ENCODE measurements at places on chromosomes 1 and 21.

- peak; percentile 79 for DNase-seq
These were observed 25.7 kb downstream of the CAMK1G start for GRCh38 chr1:209609041-209609790.

DNA sequence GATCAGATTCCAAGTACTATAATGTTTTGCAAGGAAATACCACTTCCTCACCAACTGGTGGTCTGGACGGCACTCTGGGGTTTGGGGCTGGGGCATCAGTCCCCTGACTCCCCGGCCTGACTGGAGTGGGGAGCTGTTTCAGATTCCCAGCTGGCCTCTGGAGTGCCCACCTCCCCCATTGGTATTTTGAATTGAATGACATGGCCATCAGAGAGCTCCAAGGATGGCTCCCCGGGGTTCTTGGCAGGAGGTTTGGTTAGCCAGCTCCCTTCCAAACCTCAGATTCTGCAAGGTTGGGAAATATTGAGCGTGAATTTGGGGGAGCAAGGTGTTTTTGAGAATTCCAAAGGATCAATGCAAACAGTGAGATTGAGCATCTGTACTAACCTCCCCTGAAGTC is 2.2 kb upstream of the INAVA start:
- DNase-seq: peak; percentile 30

DNA sequence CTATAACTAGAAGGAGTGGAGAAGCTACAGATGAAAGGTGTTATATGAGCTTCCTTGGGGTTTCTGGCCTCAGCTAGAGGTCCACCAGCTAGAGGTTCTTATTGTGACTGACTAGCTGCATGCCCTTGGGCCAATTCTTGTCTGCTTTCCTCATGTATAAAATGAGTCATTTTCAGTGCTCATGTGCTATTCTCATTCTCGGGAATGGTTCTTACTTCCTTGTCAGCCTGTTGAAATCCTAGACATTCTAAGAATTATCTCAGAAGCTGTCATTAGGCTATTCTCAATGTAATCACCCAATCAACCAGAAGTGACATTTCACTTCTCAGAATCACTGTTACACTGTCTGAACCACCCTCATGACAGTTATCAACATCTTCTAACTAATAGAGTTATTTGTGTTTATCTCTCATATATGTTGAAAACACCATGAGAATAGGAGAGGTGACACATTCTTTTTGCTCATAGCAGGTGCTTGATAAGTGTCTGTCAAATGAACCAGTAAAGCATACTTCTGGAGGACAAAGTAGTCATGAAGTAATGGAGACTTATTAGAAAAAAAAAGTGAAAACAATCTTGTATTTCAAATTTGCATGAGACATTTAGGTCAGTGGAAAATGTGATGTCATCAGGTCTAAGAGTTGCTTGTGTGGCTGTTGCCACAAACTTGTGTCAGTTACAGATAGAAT is 122.8 kb upstream of the IVNS1ABP start:
- DNase-seq: no peak

DNA sequence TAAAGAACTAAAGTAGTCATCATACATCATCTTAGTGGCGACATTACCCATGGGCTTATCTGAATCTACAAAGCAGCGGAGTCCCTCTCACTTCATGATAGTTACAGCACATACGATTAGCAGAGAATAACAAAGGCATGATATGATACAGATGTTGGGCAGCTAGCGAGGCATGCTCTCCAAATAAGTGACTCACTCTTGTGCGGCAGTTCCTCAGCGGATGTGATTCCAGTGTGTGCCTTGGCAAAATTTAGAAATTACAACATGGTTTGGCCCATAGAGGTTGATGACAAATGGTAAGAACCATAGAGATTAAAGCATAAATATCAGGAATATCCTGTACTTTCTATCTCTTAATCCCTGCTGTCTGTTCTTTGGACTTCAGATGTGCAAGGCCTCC is 48.1 kb upstream of the PAXBP1 start:
- no peak for DNase-seq

- no peak for DNase-seq
These were observed 60.6 kb downstream of the UBIAD1 start for GRCh38 chr1:11333631-11334030.

- no peak for DNase-seq
These were observed 23.7 kb downstream of the RNF187 start for GRCh38 chr1:228510803-228511413.

DNA sequence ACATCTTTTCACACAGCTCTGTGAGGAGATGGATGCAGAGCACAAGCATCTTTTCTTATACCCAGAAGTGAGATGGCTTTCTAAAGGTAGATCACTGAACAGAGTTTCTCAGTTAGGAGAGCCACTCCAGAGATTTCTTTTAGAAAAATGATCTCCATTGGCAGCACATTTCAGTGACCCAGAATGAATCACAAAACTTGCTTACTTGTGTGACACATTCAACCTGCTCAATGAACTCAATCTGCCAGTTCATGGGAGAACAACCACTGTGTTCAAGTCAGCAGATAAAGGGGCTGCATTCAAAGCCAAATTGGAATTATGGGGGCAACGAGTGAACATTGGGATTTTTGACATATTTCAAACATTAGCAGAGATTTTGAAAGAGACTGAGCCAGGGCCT is 78.3 kb downstream of the UCHL5 start:
- no peak for DNase-seq

DNA sequence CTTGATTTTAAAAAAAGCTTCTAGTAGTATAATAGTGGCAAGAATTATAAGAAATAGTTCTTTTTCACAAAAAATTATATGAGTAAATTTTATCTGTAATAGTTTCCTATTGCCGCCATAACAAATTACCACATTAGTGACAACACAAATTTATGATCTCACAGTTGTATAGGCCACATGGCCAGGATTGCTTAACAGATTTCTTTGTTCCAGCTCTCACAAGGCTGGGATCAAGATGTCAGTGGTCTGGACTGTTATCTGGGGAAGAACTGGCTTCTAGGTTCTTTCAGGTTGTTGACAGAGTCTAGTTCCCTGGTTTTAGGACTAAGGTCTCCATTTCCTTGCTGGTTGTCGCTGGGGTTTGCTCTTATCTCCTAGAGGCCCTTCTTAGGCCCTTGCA is 236.4 kb downstream of the USP25 start:
- DNase-seq: no peak

DNA sequence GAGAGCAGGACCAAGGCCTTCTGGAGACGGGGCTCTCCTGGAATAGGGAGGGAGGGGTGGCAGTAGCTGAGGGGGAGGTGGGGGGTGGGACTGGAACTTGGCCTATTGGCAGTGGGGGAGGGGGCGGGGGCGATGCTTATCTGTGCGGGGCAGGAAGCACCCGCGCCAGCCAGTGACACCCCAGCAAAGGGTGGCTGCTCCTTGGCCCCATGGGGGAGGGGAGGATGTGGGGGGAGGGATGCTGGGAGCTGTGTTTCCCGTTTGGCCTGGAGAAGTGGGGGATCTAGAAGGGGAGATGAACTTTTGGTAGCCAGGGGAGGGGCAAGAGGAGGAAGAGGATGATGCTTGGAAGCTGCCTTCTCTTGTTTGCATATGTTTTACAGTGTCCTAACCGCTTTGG is 11.0 kb downstream of the ZBTB7B start:
- DNase-seq: no peak

- no peak for DNase-seq
These were observed 59.0 kb upstream of the TEKT2 start for GRCh38 chr1:36024847-36025246.

GRCh38 chr1:112011202-112011601 is 21.7 kb upstream of the KCND3 start:
- DNase-seq: no peak

GRCh38 chr1:77473690-77474089 is 191.9 kb downstream of the AK5 start:
- DNase-seq: no peak

GRCh38 chr1:87330885-87331364 is 2.2 kb downstream of the LMO4 start:
- no peak for DNase-seq

DNA sequence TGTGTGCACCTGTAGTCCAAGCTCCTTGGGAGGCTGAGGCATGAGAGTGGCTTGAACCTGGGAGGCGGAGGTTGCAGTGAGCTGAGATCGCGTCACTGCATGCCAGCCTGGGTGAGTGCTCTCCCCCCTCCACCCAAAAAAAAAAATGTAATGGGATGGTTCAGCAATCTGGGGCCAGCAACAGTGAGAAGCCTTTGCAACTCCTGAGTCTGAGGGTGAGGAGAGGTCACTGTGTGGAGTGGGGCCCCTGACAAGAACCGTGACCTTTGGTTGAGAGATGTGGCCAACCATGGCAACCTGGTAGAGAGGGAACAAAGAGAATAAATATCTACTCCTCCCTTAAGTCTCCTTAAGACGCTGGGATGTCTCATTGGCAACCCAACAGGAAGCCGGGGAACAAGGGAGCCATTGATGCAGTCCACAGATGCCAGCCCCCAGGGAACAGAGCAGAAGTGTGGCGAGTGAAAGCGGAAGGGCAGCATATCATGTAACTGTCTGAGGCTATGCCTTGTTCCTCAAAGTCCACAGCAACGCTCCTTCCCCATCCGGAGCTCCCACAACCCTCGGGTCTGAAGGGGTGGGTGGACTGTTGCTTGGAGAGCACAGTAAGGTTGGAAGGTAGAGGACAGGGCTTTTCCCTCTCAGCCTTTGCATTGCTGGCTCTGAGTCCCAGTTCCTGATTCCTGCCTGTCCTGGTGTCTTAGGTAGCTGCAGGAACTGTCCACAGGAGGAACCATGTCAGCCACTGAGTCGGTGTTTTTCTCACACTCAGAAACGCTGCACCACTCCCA is 8.3 kb downstream of the TRNP1 start:
- peak; percentile 76 for DNase-seq

DNA sequence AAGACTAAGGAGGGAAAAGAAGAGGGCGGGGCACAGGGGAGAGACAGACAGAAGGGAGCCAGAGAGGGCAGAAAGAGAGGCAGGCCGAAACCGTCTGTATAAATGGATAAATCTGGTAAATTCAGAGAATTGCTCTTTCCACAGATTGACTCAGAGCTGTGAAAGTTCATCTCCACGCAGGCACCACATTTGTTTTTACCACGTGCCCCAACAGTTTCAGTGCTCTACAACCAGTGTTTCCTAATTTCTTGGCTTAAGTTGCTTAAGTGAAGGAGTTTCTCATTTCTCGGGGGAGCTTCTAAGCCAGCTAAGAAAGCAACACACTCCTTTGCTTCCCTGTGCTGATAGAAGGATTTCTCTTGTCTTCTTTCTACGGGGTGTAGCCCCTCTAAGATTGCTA is 87.1 kb downstream of the ENAH start:
- DNase-seq: no peak

- no peak for DNase-seq
These were observed 42.5 kb upstream of the IL10 start for GRCh38 chr1:206814716-206815341.

- DNase-seq: no peak
These were observed 70.2 kb downstream of the DNM3 start for GRCh38 chr1:171911506-171911905.

DNA sequence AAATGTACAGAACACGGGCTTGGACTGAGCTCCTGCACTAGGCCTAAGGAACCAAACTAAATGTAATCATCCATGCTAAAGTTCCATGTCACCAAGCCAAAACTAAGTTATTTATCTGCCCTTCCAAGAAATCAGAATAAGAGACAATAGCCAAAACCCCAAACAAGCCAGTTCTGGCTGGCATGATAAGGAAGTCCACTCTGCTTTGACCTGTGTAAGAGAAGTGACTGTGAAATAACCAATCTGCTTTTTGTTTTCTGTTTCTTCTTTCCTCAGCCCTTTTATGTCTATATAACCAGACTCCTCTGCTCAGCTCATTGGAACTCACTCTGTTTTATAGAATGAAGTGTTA is 15.1 kb downstream of the PLPPR5 start:
- no peak for DNase-seq

GRCh38 chr1:232179896-232180778 is 449.8 kb downstream of the SIPA1L2 start:
- DNase-seq: no peak

DNA sequence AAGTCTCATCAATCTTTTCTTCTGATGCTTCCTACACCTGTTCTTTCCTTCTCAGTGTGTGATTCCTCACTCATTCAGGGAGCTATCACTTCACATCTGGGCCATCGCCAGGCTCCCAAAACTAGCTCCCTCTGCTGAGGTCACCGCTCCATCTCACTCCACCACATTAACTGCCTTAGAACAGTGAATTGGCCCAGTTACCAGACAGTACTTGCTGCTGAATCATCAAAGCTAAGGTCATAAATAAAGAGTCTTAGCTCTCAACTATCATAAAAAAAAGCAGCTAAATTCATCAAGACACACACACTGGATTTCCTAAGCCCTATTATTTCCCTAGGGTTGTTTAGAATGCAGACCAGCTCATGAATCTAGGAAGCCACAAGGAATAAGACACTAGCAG is 18.8 kb upstream of the SRM start:
- no peak for DNase-seq

DNA sequence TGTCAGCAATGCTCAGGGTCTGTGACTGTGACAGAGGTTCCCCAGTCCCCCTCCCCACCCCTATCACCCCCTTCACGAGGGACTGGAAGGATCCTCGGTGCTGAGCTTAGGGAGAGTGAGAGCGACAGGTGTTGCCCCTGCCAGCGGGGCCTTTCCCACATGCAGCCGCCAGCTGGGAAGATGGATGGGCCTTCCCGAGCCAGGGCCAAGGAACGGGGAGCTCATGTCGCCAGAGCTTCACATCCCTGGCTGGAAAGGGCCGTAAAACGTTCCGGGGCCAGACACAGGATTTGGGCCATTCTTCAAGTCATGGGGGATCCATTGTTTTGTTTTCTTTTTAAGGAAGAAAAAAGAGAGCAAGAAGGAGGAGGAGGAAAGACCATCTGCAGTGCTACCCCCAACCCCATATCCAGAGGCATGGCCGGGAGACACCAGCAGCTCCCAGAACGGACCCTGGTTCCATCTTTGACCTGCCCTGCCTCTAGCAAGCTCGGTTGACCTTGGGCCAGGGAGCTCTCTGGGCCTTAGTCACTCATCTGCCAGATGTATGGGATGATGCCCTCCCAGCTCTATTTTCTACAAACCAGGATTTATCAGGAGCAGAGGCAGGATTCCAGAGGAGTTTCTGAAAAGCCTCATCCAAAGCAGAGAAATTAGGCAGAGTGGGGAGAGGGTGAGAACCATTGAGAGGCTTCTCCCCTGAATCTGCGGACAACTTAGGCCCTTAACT is 54.1 kb downstream of the TAS1R2 start:
- no peak for DNase-seq

- no peak for DNase-seq
These were observed 14.3 kb downstream of the FBXO28 start for GRCh38 chr1:224127925-224128819.

GRCh38 chr1:72397786-72398185 is 115.4 kb upstream of the NEGR1 start:
- DNase-seq: no peak

Data from upper lobe of right lung (tissue), 1 donor.